ENCODE measurements at places on chromosomes 2 and 18. TPM values are rescaled to one million over a fixed set of nuclear protein-coding genes. Genes with fewer than 3 reads are reported as not detected.

GRCh38 chr18:58570360-58571064 lies 58.4 kb downstream of the ALPK2 start:
- H3K4me1 ChIP-seq = peaks cover 5% of the 10 kb centered on the region
- no peaks in the 10 kb centered on the region for H3K27me3 ChIP-seq
- H3K27ac ChIP-seq = no peak overlapping the region
- no peaks in the 10 kb centered on the region for H3K36me3 ChIP-seq

DNA sequence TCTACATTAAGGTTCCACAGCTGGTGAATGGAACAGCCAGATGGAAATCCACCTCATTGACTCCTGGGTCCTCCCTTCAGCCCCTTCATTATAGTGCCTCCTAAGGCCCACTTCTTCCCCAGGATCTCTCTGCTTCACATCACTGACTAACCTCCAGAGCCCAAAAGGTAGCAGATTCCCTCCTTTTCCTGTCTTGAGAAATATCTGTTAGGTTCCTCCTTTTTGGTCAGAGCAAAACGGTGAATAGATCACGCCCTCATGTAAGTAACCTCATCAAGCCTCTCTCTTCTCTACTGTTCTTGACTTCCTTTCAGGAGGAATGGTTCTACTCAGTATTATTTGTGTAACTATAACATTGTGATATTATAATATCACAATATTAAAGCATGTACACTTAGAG lies 155.0 kb upstream of the SRD5A2 start:
- H3K36me3 ChIP-seq = no peaks in the 10 kb centered on the region
- no peak for DNase-seq
- no peak overlapping the region for H3K27ac ChIP-seq
- H3K4me3 ChIP-seq = no peak overlapping the region
- H3K4me1 ChIP-seq = no peaks in the 10 kb centered on the region

- no peak overlapping the region for H3K4me3 ChIP-seq
- DNase-seq = peak; percentile 1
- peaks cover 13% of the 10 kb centered on the region for H3K27me3 ChIP-seq
- peaks cover 6% of the 10 kb centered on the region for H3K36me3 ChIP-seq
- H3K4me1 ChIP-seq = peaks cover 71% of the 10 kb centered on the region
- H3K27ac ChIP-seq = no peak overlapping the region
These were observed 130.9 kb downstream of the HDAC4 start for GRCh38 chr2:239269916-239270315.

- no peaks in the 10 kb centered on the region for H3K27me3 ChIP-seq
- H3K27ac ChIP-seq = no peak overlapping the region
- no peak for DNase-seq
- H3K4me1 ChIP-seq = no peaks in the 10 kb centered on the region
- H3K4me3 ChIP-seq = no peak overlapping the region
- H3K36me3 ChIP-seq = no peaks in the 10 kb centered on the region
These were observed 113.6 kb downstream of the VAPA start for GRCh38 chr18:10027461-10027860.

- no peaks in the 10 kb centered on the region for H3K4me1 ChIP-seq
- H3K36me3 ChIP-seq = no peaks in the 10 kb centered on the region
These were observed 78.4 kb upstream of the ARL5A start for GRCh38 chr2:151906633-151906998.

DNA sequence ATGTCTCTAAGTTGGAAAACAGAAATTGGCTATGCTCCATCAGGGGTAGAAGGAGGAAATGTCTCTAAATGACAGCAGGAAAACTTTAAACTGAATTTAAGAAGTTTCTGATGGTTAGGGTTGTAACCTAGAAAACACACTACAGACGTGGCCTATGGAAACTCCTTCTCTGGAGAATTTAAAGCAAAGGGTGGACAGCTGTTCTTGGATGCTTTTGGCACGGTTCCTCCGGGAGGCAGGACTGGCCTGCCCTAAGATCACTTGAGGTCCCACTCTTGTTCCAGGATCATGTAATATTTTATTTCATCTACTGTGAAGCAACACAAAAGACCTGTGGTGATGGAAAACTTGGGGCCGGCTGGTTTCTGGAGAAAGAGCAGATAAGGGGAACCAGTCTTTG lies 77.0 kb downstream of the NRP2 start:
- DNase-seq = no peak
- H3K36me3 ChIP-seq = no peaks in the 10 kb centered on the region
- H3K4me1 ChIP-seq = no peaks in the 10 kb centered on the region
- no peak overlapping the region for H3K4me3 ChIP-seq

DNA sequence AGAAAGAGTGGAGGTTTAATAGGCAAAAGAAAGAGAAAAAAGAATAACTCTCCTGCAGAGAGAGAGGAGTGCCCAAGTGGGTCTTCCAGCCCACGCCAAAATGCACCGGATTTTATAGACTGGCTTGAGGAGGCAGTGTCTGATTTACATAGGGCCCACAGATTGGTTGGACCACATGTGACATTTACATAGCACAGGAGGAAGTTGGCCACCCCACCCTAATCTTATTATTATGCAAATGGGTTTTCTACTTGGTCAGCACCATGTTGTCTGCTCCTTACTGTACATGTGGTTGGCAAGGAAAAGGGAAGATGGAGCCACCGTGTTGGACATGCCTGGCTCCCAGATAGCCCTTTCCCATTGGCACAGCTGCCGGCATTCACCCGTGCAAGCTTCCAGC lies 56.8 kb downstream of the SP110 start:
- peaks cover 10% of the 10 kb centered on the region for H3K36me3 ChIP-seq
- H3K27me3 ChIP-seq = no peaks in the 10 kb centered on the region
- no peak for DNase-seq
- H3K27ac ChIP-seq = no peak overlapping the region
- H3K4me1 ChIP-seq = peaks cover 2% of the 10 kb centered on the region
- no peak overlapping the region for H3K4me3 ChIP-seq

DNA sequence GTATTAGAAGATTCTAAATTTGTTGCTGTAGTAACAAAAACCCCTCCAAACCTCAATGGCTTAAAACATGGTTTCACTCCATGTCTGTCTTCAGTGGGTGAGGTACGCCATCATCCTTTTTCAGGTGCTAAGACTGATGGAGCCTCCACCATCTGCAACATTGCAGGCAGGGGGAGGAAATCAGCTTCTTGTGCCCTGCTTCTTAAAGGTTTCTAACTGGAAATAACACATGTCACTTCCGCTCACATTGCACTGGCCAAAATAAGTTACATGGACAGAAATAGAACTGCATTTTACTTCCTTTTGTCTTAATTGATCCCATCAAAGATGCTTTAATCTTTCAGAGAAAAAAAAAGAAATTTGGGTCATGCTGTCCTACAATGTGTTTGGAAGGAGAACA lies 94.1 kb downstream of the GALNT3 start:
- no peak overlapping the region for H3K27ac ChIP-seq
- H3K4me1 ChIP-seq = no peaks in the 10 kb centered on the region
- H3K36me3 ChIP-seq = no peaks in the 10 kb centered on the region

GRCh38 chr2:27314709-27315108 lies 6.5 kb upstream of the UCN start:
- peaks cover 21% of the 10 kb centered on the region for H3K36me3 ChIP-seq
- no peak overlapping the region for H3K27ac ChIP-seq
- H3K4me1 ChIP-seq = no peaks in the 10 kb centered on the region
- H3K4me3 ChIP-seq = no peak overlapping the region
- H3K27me3 ChIP-seq = no peaks in the 10 kb centered on the region
- DNase-seq = no peak

The GRHL1 gene
- 0.25 TPM for total RNA-seq

The GLB1L gene
- 2.8 TPM for total RNA-seq

Data from activated CD8-positive, alpha-beta T cell treated with anti-CD3 and anti-CD28 coated beads for 36 hours (primary cell).